ENCODE measurements at places on chromosomes 7 and 10. TPM values are rescaled to one million over a fixed set of nuclear protein-coding genes. Genes with fewer than 3 reads are reported as not detected.
A peak's percentile ranks its signal among the peaks of the same experiment; 100 is the strongest.

The BHLHA15 gene
- total RNA-seq: 0.81 TPM

The OR6V1 gene
- total RNA-seq: not detected

The LIPM gene
- total RNA-seq: not detected

The SOSTDC1 gene
- total RNA-seq: 3.7 TPM

The CRPPA gene
- 2.9 TPM for total RNA-seq

The ALOX5 gene
- total RNA-seq: 128 TPM

The ST8SIA6 gene
- 13.9 TPM for total RNA-seq

The RABGEF1 gene
- total RNA-seq: 23.1 TPM

DNA sequence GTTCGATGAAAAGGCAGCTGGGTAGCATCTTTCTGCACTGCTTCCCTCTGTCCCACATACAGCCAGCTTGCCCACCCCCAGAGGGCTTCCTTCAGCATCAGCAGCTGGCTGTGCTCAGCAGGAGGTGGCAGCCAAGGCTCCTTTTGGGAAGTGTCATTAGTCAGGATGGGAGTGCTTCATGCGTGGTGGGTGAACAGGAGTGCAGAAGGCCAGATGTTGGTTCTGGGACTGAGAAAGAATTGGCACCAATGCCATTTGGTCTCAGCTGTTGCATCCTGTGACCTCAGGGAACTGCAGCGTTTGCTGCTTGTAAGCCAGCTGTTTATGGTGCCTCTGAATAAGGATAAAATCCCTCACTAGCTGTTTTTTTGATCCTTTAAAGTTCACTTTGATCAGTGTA, 131.1 kb upstream of the SORCS3 start:
- no peak overlapping the region for H3K27ac ChIP-seq
- no peaks in the 10 kb centered on the region for H3K27me3 ChIP-seq
- no peaks in the 10 kb centered on the region for H3K36me3 ChIP-seq
- H3K4me1 ChIP-seq: no peaks in the 10 kb centered on the region

GRCh38 chr10:93678386-93678785, 24.0 kb downstream of the FRA10AC1 start:
- no peaks in the 10 kb centered on the region for H3K27me3 ChIP-seq
- H3K4me1 ChIP-seq: no peaks in the 10 kb centered on the region
- no peak overlapping the region for H3K4me3 ChIP-seq
- peaks cover 73% of the 10 kb centered on the region for H3K36me3 ChIP-seq
- no peak overlapping the region for H3K27ac ChIP-seq

DNA sequence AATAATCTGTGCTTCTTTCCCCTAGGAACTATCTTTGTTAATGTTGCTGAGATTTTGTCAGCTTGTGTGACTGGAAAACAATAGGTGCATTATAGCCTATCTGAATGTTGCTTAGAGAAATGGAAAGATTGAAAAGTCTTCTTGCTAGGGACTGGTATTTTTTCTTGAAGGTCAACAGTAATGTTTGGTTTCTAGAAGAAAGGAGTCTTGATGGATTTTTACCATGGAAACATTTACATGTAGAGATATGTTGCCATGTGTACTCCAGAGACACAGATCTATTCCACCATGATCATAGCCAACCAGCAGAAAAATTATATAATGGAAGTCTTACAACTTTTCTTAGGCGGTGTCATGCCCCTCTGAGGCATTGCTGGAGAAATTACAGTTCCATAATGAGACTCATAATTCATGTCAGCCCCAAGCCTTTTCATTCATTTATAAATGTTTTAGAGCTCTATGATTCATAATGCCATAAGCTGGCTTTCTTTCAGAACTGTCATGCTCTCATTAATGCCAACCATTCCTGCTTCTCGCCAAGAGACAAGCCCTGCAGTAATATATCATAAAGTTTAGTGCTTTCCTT, 175.1 kb upstream of the PTPRZ1 start:
- H3K27me3 ChIP-seq: no peaks in the 10 kb centered on the region
- no peaks in the 10 kb centered on the region for H3K4me1 ChIP-seq
- H3K4me3 ChIP-seq: no peak overlapping the region
- H3K27ac ChIP-seq: no peak overlapping the region
- no peak for DNase-seq

DNA sequence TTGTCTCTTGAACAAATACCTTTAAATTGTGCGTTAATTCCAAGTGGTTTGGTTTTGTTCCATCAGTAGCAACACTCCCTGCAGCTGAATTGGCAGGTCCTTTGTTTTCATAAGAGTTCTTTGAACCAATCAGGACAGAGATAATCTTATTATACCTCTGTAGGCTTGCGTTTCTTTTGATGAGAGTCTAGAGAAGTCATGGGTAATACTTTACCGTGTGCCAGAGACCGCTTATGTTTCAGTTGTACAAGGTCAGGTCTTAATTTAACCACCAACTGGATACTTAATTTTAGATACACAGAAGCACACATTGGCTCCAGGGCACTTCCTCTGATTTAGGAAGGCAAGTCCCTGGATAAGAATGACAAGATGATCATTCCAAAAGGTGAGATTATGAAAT, at the start of gene ASB15:
ASB15 (plus strand) TSS at position 292 of the 400 bp plus-strand sequence. CDS start 12,682 bp downstream, outside the sequence.
- no peak within 1 kb of the TSS for H3K27ac ChIP-seq
- DNase-seq: no peak
- no peaks in the 10 kb centered on the region for H3K27me3 ChIP-seq
- H3K36me3 ChIP-seq: no peaks in the 10 kb centered on the region
- H3K4me3 ChIP-seq: no peak within 1 kb of the TSS
- H3K4me1 ChIP-seq: no peaks in the 10 kb centered on the region

DNA sequence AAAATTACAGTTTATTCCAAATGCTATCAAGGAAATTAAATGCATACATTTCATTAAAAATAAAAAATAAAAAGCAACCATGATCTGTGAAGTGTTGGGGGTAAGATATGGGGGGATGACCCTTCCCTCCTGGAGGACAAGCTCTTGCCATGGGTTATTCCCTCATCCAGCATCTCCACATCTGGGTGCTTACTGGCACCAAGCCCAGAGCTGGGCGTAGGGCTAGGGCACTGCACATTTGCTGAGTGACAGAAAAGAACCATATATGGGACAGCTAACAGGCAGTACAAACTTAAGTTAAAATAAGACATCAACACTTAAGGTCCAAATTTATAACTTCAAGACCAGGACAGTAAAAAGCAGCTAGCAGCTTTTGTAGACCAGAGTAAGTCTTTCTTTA, 10.2 kb downstream of the CCDC6 start:
- peak overlapping the region; percentile 1 for H3K27ac ChIP-seq
- no peak for DNase-seq
- peaks cover 70% of the 10 kb centered on the region for H3K4me1 ChIP-seq
- no peaks in the 10 kb centered on the region for H3K27me3 ChIP-seq
- no peak overlapping the region for H3K4me3 ChIP-seq
- H3K36me3 ChIP-seq: no peaks in the 10 kb centered on the region

DNA sequence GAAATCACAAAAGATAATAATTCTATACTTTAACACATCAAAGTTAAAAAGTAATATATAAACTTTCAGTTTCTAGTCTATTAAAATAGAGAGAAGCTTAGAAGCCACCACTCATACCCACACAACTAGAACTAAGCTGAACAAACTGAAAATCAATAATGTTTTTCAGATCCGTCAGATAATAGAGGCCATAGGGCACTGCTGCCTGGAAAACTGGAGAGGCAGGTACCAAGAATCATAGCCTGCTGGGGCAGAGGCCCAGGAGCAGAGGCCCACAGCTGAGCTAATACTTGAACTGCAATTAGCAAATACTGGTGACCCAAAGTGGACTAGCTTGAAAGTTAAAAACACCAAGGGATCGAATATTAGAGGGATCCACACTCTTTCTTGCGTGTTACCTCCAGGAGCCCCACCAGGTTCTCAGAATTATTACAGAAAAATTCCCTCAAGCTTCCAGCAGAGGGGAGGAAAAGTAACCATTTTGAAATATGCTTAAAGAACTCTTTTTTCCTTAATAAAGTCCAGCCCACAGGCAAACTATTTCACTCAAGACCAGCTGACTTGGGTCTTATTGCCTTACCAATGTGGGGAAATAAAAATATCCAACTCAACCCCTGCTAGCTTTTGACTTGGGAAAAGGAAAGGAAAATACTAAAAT, 774.1 kb upstream of the IGFBP3 start:
- H3K4me3 ChIP-seq: no peak overlapping the region
- no peak overlapping the region for H3K27ac ChIP-seq
- H3K36me3 ChIP-seq: no peaks in the 10 kb centered on the region
- no peaks in the 10 kb centered on the region for H3K4me1 ChIP-seq
- no peak for DNase-seq

DNA sequence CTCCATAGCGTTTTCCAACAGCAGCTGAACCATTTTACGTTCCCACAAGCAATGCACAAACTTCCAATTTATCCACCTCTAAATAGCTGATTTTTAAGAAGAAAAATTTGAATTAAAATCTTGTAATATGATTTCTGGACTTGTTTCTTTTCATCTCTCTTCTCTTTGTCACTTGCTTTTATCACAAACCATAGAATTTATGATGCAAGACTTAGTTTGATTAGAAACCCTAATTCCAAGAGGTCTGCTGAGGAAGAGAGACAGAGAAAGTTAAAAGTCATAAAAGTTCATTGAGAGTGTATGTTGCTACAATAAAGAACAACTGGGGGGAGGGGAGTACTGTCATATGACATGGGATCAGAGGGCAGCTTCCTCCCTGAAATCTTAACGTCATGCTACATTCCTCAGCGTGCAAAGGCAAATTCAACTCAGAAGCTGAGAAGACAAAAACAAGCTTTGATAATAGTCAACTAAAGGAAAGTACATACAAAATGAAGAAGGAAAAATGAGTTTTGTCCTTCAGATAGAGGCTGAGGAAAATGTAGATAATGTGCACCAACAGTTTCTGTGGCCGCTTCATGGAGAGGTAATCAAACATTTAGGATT, 18.4 kb upstream of the CUBN start:
- no peaks in the 10 kb centered on the region for H3K27me3 ChIP-seq
- no peak overlapping the region for H3K4me3 ChIP-seq
- no peaks in the 10 kb centered on the region for H3K4me1 ChIP-seq
- no peak overlapping the region for H3K27ac ChIP-seq
- no peak for DNase-seq

GRCh38 chr10:31888442-31888841, 40.2 kb downstream of the ARHGAP12 start:
- H3K36me3 ChIP-seq: no peaks in the 10 kb centered on the region
- no peak overlapping the region for H3K4me3 ChIP-seq
- H3K27ac ChIP-seq: no peak overlapping the region

DNA sequence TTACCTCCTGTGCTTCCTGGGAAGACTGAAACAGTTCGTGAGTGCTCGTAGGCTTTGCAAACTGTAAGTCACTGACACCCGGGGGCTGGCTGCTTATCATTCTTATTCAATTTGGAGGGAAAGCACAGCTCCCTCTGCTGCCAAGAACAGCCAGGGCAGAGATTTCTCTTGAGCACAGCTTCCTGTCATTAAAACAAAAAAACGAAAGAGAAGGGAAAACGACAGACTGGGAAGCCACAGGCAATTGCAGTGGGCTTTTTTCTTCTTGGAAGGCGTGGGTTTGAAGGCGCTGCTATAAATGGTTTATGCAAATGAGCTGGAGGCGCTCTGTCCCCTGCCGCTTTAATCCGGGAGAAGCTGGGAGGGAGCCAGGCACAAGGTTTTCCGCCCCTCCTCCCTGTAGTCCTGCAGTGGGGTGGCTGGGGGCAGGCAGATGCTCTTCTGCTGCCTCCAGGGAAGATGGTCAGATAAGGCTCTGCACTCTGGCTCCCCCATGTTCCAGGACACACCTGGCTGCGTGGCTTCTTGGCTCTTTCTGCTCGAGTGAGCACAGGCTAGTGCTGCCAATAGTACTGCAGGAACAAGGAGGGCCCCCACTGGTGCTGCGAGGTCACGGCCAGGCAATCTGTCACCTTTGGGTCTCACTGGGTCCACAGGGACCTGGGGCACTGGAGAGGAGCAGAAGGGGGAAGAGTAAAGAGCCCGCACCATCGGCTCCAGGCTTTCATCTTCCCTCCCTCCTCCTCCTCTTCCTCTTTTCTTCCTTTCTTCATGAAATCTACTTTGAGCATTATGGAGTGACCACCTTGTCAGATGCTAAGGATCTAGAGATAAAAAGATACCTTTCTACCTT, 49.5 kb downstream of the NEURL1 start:
- peak; percentile 59 for DNase-seq
- no peak overlapping the region for H3K27ac ChIP-seq
- H3K4me1 ChIP-seq: peaks cover 6% of the 10 kb centered on the region
- H3K36me3 ChIP-seq: no peaks in the 10 kb centered on the region
- H3K4me3 ChIP-seq: peak overlapping the region; percentile 39

- no peaks in the 10 kb centered on the region for H3K27me3 ChIP-seq
- DNase-seq: no peak
- no peak overlapping the region for H3K4me3 ChIP-seq
- no peaks in the 10 kb centered on the region for H3K4me1 ChIP-seq
- H3K27ac ChIP-seq: no peak overlapping the region
These were observed 126.2 kb upstream of the LRRN3 start for GRCh38 chr7:110964775-110965174.

DNA sequence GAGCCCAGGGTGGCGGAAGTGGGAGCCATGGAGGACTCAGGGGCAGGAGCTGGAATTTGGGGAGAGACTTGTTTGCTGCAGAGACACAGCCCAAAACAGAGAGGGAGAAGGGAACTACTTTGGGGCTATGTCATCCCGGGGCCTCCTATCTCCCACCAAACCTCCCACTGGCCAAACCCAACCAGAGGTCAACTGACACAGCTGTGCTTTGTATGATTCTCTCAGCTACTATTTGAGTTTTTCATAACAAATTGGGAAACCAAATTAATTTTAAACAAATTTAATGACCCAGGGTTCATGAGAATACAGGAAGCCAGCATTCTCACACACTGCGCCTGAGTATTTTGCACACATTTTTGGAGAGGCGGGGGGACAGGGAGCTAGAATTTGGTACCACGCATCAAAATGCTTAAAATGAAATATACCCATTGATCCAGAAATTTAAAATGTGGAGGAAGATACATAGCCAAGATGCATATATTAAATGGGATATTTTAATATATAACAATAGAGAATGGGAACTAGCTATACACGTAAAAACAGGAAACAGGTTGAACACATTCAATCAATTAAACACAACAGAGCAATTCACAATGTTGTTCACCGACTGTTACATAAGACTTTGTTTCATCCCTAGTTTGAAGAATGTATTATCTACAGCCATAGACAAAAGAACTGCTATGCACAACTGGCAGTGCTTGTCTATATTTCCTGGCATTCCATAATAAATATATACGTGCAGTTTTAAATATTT, 105.3 kb downstream of the PARD3 start:
- H3K27me3 ChIP-seq: no peaks in the 10 kb centered on the region
- DNase-seq: no peak
- no peak overlapping the region for H3K4me3 ChIP-seq
- H3K27ac ChIP-seq: peak overlapping the region; percentile 21
- H3K36me3 ChIP-seq: no peaks in the 10 kb centered on the region

DNA sequence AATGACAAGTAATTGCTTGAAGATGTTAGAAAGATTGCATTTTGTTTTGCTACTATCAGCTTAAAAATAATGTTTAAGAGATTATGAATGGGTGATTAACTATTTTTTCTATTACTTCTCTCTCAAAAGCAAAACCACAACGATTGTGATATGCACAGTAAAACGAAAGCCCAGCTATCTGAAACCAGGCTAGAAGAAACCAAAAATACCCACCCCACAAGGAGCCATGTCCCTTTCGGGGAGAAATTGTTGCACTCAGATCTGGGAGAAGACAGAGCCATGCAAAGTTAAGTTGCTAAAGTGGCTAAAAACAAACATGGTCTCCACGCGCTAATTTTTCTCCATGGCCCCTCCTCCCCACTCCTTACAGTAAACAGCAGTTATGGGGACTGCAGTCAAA, 173.6 kb downstream of the RPS24 start:
- no peak overlapping the region for H3K4me3 ChIP-seq
- no peaks in the 10 kb centered on the region for H3K36me3 ChIP-seq
- H3K4me1 ChIP-seq: no peaks in the 10 kb centered on the region
- no peak overlapping the region for H3K27ac ChIP-seq
- DNase-seq: no peak
- H3K27me3 ChIP-seq: no peaks in the 10 kb centered on the region

Data from upper lobe of right lung (tissue), 1 donor.